Subcutaneous preadipocyte (primary cell): ENCODE measurements at places on chromosomes 6 and 20. TPM values are rescaled to one million over a fixed set of nuclear protein-coding genes. Genes with fewer than 3 reads are reported as not detected.

SEC63 gene
- 22.4 and 26.4 TPM in 2 replicates for total RNA-seq

C4A gene
- total RNA-seq: 1.4 and 2.6 TPM in 2 replicates

C20orf144 gene
- 0.20 TPM in 1 of 2 replicates, not detected in the other for total RNA-seq

RNASET2 gene
- total RNA-seq: 12.5 and 31.3 TPM in 2 replicates

MOG gene
- not detected in 2 replicates for total RNA-seq

TNNC2 gene
- total RNA-seq: 0.73 TPM in 1 of 2 replicates, not detected in the other

LGSN gene
- not detected in 2 replicates for total RNA-seq

RAMACL gene
- total RNA-seq: 2.5 and 5.5 TPM in 2 replicates
